Esophagus muscularis mucosa (tissue), 4 donors: ENCODE measurements at places on chromosomes 3 and 15. TPM values are rescaled to one million over a fixed set of nuclear protein-coding genes. Genes with fewer than 3 reads are reported as not detected.

Gene PTPRG
- total RNA-seq = 56.1 TPM

GRCh38 chr15:56064152-56064551, 70.7 kb upstream of the NEDD4 start:
- no peak for DNase-seq
- no peaks in the 10 kb centered on the region for H3K36me3 ChIP-seq
- H3K27ac ChIP-seq = no peak overlapping the region
- H3K27me3 ChIP-seq = no peaks in the 10 kb centered on the region
- no peaks in the 10 kb centered on the region for H3K4me1 ChIP-seq

DNA sequence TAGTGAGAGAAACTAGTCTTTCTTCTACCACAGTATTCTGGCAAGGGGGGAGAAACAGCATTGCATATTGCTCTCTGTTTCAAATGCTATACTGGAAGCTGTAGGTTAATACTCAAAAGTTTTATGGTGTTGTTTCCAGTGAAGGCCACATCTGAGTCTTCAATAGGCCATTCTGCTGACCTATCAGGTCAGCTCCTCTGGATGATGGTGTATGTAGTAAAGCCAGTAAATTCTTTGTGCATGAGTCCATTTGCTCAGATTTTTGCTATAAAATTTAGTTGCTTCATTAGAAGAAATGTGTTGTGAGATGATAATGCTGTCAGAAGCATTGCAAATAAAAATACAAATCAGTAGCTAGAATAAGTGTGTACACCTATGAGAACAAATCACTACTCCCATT, 64.9 kb upstream of the RBMS3 start:
- no peaks in the 10 kb centered on the region for H3K27me3 ChIP-seq
- H3K4me1 ChIP-seq = no peaks in the 10 kb centered on the region
- H3K36me3 ChIP-seq = no peaks in the 10 kb centered on the region
- H3K4me3 ChIP-seq = no peak overlapping the region
- H3K27ac ChIP-seq = no peak overlapping the region

Gene CADPS
- total RNA-seq = 1.0 TPM

DNA sequence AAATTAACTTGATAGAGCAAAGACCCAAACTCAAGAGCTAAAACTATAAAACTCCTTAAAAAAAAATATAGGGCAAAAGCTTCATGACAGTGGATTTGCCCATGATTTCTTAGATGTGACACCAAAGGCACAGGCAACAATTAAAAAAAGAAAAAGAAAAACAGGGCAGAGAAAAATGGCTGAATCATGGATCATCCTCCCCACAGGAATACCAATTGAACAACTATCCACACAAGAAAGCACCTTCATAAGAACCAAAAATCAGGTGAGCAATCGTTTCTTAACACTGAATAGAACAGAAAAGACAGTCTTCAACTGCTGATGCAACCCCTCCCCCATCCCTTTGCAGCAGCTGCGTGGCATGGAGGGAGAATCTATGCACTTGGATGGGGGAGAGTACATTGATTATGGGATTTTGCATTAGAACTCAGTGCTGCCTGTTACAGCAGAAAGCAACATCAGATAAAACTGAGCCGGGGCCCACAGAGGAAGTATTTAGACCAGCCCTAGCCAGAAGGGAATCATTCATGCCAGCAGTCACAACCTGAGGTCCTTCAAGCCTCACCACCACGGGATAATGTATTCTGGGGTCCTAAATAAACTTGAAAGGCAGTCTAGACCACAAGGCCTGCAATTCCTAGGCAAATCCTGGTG, 15.7 kb downstream of the C3orf33 start:
- H3K27ac ChIP-seq = no peak overlapping the region
- no peak for DNase-seq
- H3K4me3 ChIP-seq = no peak overlapping the region
- H3K27me3 ChIP-seq = no peaks in the 10 kb centered on the region

- peaks cover 15% of the 10 kb centered on the region for H3K4me1 ChIP-seq
- peaks cover 13% of the 10 kb centered on the region for H3K36me3 ChIP-seq
- no peak overlapping the region for H3K4me3 ChIP-seq
Measured at GRCh38 chr3:16429086-16429485, 84.4 kb downstream of the RFTN1 start.

DNA sequence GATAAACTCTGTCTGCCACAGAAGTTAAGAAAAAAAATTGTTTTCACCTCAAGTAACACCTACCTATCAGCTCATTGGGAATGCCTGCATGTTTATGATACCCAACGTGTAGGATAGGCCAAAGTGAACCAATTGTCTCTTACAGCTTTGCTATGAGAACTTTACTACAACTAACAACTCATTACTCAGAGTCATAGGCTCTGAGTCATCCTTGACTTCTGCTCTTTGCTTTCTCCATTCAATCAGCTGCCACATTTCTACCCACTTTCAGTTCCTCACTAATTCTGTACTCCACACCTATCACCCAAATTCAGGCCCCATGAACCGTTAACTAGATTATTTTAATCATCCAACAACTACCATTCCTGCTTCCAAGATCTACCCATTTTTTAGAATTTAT, 843.9 kb downstream of the TUSC7 start:
- no peak overlapping the region for H3K4me3 ChIP-seq
- DNase-seq = no peak
- no peaks in the 10 kb centered on the region for H3K4me1 ChIP-seq
- no peaks in the 10 kb centered on the region for H3K27me3 ChIP-seq
- H3K36me3 ChIP-seq = no peaks in the 10 kb centered on the region

Gene PIAS1
- 63.4 TPM for total RNA-seq

DNA sequence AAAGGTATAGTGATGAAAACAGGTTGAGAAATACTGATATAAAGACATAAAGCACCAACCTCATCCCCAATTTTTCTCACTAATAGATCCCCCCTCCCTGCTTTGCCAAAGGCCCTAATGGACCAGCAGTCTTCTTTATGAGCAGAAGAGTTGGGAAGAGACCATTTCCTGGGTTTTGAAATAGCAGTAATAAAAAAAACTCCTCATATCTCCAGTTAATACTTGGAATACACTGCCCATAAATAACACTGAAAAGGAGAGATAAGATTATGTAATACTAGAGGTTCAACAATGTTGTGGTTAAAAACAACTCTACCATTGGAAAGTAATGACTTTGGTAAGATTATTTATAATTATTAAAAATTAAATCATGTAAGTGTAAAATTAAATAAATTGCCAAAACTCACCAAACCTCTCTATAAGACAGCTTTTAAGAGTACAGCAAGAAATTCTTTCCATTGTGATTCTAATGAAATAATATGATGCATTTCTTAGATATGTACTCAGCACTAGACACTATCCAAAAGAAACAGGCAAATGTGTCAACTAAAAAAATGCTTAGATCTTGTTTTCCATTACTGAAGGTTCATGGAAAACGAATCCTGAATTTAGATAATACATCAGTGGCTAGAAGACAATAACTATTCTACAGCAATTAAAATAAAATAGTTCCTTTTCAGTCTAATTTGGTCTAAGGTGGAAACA, 88.2 kb downstream of the FAIM start:
- H3K27me3 ChIP-seq = no peaks in the 10 kb centered on the region
- H3K27ac ChIP-seq = no peak overlapping the region
- DNase-seq = no peak
- no peaks in the 10 kb centered on the region for H3K36me3 ChIP-seq

Gene C15orf62
- under 0.01 TPM for total RNA-seq
